ENCODE measurements at places on chromosomes 2 and 18.

DNA sequence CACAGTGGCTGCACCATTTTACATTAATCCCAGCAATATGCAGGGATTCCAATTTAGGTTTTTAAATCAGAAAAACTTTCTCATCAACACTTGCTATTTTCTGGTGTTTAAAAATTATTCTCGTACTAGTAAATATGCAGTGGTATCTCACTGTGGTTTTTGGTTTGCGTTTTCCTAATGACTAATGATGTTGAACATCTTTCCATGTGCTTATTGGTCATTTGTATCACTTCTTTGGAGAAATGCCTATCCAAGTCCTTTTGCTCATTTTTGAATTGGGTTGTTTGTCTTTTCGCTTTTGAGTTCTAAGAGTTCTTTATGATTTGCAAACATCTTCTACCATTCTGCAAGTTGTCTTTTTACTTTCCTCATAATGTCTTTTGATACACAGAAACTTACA, 62.1 kb upstream of the TCF7L1 start:
- no peak for DNase-seq

DNA sequence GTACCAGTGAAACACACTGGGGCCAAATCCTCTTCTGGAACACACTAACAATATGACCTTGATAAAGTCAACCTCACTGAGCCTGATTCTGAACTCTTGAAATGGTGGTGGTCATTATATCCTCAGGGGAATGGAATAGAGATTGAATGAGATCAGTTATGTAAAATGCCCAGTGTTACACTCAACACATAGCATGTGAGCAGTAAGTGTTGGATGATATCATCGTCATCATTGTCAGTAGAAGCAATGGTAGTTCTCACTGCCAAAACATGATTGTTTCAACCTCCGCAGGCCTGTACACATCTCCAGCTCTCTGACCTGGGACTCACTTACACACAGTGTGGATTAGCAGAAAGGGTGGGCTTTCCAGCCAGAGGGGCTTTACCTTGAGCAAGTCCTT, 5.5 kb upstream of the ST8SIA3 start:
- DNase-seq = no peak

- no peak for DNase-seq
These were observed 5.6 kb upstream of the ATOH8 start for GRCh38 chr2:85748039-85748734.

- DNase-seq = no peak
These were observed 8.7 kb downstream of the CHMP1B start for GRCh38 chr18:11859903-11860407.

DNA sequence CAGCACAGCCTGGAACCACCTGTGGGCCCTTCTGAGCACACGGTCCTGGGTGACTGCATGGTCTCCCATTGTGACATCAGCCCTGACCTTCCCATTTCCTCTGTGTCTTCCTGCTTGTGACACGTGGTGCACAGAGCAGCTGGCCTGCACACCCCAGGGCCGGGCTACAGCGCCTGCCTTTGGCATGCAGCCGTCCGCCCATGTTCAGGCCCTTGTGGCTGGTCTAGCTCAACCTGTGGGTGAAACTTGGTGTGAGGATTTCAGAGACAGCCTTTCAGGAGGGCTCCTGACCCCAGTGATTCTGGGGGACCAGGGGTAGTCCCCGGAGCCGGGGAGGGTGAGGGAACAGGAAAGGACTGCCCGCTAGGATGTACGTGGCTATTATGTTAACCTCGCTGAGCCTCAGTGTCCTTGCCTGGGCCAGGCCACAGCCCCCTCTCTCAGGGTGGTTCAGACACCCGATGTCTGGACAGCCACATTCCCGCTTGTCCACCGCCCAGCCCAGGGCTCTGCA, 284.8 kb upstream of the HS6ST1 start:
- DNase-seq = no peak

Measured in stimulated activated CD4-positive, alpha-beta T cell treated with anti-CD3 and anti-CD28 coated beads, Interleukin-1b, Interleukin-23, amount 100 ng/mL, for 1 hour (primary cell).